Type B pancreatic cell (in vitro differentiated cells): ENCODE measurements at places on chromosomes 6 and 20. TPM values are rescaled to one million over a fixed set of nuclear protein-coding genes. Genes with fewer than 3 reads are reported as not detected.
A peak's percentile ranks its signal among the peaks of the same experiment; 100 is the strongest.

The BEND3 gene
- total RNA-seq = 9.6 and 14.4 TPM in 2 replicates

GRCh38 chr6:158437571-158437970 lies 122.3 kb upstream of the TMEM181 start:
- H3K4me3 ChIP-seq = no peak overlapping the region
- no peak overlapping the region for H3K27ac ChIP-seq
- peaks cover 20% of the 10 kb centered on the region for H3K36me3 ChIP-seq
- no peaks in the 10 kb centered on the region for H3K27me3 ChIP-seq

DNA sequence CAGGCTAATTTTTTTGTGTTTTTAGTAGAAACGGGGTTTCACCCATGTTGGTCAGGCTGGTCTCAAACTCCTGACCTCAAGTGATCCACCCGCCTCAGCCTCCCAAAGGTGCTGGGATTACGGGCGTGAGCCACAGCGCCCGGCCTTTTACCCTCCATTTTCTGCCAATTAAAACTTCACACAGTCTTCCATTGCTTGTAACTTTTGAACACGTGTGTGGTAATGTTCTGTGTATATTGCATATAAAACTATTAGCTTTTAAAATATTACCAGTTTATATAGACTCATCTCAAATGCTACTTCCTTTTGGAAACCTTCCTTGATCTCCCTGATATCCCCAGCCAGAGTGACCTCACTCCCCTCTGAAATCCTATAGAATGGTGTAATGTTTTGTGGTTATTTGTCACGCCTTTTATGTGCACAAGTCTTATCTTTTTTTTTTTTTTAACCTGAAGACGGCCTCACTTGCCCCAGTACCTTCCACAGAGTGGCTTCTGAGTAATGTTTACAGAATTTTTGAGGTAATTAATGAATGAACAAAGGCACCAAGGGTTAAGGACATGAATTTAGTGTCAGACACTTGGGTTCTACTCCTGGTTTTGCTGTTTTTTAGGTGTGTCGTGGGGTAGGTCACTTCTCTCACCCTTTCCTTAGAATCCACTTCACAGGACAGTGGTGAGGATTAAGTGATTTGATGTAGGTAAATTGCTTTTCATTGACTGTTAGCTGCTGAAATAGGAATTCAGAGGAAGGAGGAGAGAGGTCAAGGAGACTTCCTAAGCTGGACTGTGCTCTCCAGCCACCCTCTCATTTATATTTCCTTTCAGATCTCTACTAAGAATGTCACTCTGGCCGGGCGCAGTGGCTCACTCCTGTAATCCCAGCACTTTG lies 11.2 kb upstream of the MMP24 start:
- no peak overlapping the region for H3K4me3 ChIP-seq
- no peaks in the 10 kb centered on the region for H3K4me1 ChIP-seq
- H3K27ac ChIP-seq = peak overlapping the region; percentile 42

The OLIG3 gene
- total RNA-seq = 1.2 and 3.4 TPM in 2 replicates

The SPEF1 gene
- 0.55 and 3.0 TPM in 2 replicates for total RNA-seq
